ENCODE measurements at places on chromosomes 6 and 20.

DNA sequence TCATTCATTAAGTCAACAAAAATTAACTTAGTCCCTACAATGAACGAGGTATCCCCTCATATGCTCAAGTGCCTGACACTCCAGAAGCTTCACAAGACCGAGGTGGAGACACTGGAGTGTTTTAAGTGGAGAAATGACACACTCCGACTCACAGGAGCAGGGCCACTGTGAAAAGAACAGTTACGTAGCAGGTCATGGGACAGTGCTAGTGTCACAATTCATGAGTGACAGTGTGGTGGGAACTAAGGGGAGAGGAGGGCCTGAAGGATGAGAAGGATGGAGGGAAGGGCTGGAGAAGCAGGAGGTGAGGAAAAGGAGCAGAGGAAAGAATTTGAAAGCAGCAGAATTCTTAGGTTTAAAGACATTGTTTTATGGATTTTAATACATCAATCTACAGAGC is 1.3 kb upstream of the HLA-A start:
- DNase-seq = no peak

DNA sequence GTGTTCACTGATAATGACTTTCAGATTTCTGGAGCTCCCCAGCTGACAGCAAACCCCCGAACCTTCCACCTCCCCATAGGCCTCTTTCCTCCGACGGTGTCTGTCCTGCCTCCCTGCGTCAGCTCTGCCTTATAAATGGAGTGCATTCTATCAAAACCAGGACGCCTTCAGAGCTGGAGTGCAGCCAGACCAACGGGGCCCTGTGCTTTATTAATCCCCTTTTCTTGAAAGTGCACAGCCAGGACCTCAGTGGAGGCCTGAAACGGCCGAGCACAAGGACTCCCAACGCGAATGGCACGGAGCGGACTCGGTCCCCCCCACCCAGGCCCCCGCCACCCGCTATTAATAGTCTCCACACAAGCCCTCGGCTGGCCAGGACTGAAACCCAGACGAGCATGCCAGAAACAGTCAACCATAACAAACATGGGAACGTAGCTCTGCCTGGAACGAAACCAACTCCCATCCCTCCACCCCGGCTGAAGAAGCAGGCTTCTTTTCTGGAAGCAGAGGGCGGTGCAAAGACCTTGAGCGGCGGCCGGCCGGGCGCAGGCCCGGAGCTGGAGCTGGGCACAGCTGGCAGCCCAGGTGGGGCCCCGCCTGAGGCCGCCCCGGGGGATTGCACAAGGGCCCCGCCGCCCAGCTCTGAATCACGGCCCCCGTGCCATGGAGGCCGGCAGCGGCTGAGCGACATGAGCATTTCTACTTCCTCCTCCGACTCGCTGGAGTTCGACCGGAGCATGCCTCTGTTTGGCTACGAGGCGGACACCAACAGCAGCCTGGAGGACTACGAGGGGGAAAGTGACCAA is 42.3 kb upstream of the NAA20 start:
- DNase-seq = peak; percentile 92

GRCh38 chr6:20808924-20809323 is 274.7 kb downstream of the CDKAL1 start:
- DNase-seq = no peak

DNA sequence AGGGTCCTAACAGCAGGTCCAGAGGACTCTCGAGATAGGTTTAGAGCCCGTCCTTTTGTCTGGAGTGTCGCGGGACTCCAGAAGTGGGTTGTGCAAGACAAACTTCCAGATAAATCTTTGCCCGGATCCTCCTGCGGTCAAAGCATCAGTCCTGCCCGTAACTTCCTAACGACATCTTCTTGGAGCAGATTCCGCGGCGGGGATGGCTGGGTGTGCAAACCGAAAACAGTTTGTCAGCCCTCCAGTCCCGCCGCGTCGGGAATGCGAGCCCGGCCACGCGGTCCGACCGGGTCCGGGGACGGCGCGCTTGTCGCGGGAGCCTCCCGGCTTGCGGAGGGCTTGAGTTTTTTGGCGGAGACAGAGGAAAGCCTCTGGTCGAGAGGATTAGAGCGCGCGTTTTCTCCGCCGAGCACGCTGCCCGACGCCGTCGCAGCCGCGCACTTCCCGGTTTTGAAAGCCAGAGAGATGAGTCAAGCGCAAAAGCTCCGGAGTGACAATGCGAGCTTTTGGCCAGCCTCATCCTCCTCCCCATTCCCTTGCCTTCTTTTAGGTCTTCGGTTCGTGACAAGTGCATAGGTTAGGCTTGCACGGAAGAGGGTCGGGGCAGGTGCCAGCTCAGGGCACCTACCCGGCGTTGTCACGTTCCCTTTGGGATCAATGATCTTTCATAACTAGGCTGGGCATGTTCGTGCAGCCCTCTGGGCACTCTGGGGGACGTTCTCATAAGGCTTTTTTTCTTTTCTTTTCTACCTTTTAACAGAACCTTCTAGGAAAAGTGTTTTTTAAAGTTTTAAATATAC is 91.3 kb upstream of the PRDM1 start:
- peak; percentile 70 for DNase-seq

DNA sequence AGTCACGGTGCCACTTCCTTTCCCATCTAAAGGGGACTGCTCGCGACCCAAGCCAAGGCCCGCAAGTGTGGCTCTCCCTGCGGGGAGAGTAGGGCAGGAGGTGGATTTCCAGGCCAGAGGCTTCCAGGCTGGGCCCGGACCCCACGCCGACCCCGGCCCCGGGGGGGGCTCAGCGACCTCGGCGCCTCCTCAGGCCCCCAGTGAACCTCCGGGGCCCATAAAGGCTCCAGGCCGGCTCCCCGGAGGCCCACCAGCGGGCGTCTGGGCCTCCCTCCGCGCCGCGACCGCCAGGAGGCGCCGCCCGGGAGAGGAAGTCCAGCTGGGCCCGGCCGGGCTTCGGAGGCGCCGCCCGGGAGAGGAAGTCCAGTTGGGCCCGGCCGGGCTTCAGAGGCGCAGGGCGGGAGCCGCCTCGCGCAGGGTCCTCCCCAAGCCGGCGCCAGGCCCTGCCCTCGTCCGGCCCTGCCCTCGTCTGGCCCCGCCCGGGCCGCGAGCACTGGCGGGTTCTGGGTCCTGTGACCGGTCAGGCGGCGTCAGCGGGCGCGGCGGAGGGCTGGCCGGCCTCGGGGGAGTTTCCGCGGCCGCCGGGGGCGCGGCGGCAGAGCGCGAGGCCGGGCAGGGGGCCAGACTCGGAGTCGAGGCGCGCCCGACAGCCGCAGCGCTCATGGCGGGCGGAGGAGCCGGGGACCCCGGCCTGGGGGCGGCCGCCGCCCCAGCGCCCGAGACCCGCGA is at the start of gene RAB32:
TSS of gene RAB32 (plus strand) at position 623 of the 729 bp plus-strand sequence. CDS start at position 662, 39 bp downstream.
- peak; percentile 97 for DNase-seq

GRCh38 chr6:94570581-94570980 is 1006.8 kb upstream of the MANEA start:
- no peak for DNase-seq

- no peak for DNase-seq
These were observed 167.1 kb upstream of the ZNF337 start for GRCh38 chr20:25863536-25864325.

- DNase-seq = no peak
These were observed 30.2 kb upstream of the MAN1A1 start for GRCh38 chr6:119379809-119380208.

GRCh38 chr6:149855040-149855654 is 9.0 kb downstream of the LRP11 start:
- DNase-seq = no peak

- no peak for DNase-seq
These were observed 1.8 kb downstream of the RIPOR2 start for GRCh38 chr6:24933868-24934401.

- DNase-seq = no peak
These were observed 64.8 kb upstream of the NAA20 start for GRCh38 chr20:19952392-19952791.

DNA sequence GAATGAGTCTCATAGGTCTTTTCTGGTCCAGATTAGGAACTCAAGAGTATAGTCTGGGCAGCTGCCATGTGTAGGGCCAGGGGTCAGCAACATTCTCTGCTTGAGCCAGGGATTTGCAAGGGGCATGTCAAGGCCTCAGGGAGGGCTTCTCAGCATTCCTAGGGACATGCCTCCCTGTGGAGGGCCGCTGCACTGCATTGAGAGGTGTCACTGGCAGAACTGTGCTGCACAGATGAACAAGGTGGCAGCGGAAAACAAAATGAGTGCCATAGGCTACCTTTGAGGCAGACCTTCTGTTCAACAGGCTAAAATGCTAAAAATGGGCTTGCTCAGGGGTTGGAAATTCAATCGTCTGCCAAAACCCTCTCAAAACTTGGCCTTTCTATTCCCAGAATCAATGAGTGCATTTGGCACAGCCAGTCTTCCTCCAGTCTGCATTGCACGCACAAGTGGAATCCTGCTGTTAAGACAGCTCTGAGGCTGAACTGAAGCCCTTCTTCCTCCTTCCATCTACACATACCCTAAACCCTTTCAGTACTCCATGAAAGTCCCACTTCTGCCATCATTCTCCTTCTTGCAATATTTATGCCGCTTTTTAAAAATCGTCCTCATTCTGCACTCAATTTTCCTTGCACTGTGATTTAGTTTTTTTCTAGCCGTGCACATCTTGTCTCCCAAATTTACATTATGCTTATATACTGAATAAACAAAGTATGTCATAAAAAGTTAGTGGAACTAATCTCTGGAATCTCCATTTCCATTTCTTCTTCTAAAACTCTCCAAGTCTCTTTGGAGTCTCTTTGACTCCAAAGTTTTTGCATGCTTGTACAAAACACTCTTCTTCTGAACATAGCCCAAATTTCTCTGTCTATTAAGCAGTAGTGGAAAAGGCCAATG is 51.7 kb downstream of the SLC26A8 start:
- no peak for DNase-seq

GRCh38 chr20:50595433-50595895 is 85.3 kb downstream of the PTPN1 start:
- peak; percentile 24 for DNase-seq

DNA sequence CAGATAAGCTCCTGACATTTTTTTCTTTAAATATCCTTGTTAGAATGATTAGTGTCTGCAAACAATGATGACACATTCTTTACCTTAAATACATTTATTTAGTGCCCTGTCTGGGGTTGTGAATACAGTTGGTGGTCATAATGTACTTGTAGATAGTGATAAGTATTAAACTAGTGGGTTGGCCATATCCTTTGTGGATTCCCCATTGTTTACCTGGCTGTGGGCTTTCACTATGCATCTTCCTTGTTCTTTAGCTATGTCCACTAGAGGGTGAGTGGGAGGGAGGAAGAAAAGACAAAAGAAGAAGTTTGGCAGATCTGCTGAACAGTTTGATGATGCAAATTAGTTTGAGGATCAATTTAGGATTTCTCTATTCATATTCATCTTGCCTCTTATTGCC is 15.7 kb downstream of the HS3ST5 start:
- no peak for DNase-seq

DNA sequence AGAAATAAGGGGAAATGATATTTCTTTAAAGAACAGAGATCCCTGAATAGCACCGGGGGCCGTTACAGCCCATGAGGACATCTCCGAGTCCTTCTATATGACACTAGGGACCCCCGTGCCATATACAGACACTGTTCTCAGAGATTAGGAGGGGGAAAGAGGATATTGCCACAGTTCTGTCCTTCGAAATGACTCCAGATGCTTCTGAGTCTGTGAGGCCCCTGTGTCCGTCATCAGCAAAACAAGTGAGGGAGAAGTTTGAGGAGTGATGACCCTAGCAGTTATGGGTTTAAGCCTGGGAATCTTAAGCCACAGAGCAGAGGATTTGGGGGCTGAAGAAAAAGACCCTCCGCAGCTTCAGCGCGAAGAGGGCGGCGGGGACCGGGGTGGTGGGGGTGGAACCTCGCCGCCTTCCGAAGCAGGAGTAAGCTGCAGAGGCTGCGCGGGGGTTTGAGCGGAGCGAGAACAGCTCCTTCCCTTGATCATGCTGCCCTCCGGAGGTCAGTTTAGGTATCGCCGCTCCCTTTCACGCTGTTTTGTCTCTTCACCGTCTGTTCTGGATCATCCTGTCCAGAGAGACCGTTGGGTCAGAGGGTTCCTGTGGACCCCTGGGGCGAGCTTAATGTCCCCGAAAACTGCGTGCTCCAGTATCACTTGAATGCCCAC is 23.6 kb downstream of the VPS52 start:
- DNase-seq = peak; percentile 91

- no peak for DNase-seq
These were observed 14.3 kb downstream of the PCMT1 start for GRCh38 chr6:149763866-149764265.

GRCh38 chr6:124604719-124605118 is 357.5 kb upstream of the RNF217 start:
- no peak for DNase-seq

- no peak for DNase-seq
These were observed 187.1 kb upstream of the MAN1A1 start for GRCh38 chr6:119536666-119537065.

- DNase-seq = no peak
These were observed 32.4 kb downstream of the MDGA1 start for GRCh38 chr6:37665304-37665703.

- DNase-seq = no peak
These were observed 26.1 kb upstream of the RIPPLY2 start for GRCh38 chr6:83827050-83827449.

GRCh38 chr20:17634661-17635331 is 47.2 kb downstream of the RRBP1 start:
- DNase-seq = peak; percentile 68

- DNase-seq = no peak
These were observed 33.4 kb downstream of the PLN start for GRCh38 chr6:118581489-118581959.

- DNase-seq = no peak
These were observed 24.6 kb upstream of the ZNF133 start for GRCh38 chr20:18263723-18264122.

GRCh38 chr6:152775428-152775827 is 24.8 kb downstream of the VIP start:
- no peak for DNase-seq

DNA sequence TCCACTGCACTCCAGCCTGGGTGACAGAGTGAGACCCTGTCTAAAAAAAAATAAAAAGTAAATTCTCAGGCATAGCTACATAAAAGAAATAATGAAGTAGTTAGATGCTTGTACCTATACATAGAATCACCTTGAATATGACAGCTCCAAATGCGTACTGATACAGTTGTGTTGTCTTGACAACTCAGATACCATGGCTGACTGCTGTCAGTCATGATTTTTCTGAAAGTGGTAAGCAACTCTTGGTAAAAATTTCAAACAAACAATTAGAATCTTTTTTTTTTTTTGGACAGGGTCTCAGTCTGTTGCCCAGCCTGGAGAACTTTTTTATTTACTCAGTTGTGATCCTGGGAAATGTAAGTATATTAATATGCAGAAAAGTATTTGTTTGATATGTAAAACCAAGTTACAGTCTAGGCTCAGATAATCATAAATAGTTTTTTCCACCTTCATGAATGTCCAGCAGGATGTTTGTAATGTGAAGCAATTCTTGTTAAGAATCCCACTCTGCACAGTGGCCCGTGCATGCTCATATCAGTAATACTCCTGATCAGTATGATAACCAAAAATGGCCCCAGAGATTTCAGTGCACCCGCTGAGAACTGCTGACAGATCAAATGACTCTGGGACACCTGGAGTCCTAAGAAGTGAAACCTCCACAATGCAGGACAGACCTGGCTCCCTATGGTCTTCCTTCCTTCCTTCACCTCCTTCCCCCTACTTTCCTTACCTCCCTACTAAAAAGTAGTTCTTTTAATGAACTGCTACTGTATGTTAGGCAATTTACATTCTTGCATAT is 14.0 kb upstream of the MAPK13 start:
- no peak for DNase-seq

Measured in left ventricle myocardium superior (tissue), 1 donor.